Karpas-422 (cell line): ENCODE measurements at places on chromosomes 12 and 14. TPM values are rescaled to one million over a fixed set of nuclear protein-coding genes. Genes with fewer than 3 reads are reported as not detected.

SERPINA12 gene
- not detected in 2 replicates for total RNA-seq

PTGDR gene
- total RNA-seq, result not detected in 2 replicates

NANOG gene
- total RNA-seq, result not detected in 2 replicates

CELA1 gene
- not detected in 2 replicates for total RNA-seq

ETFRF1 gene
- 4.9 and 18.3 TPM in 2 replicates for total RNA-seq

GLIPR1L1 gene
- not detected in 2 replicates for total RNA-seq

MYG1 gene
- 67.1 and 85.5 TPM in 2 replicates for total RNA-seq

SDR9C7 gene
- not detected in 2 replicates for total RNA-seq

SLC8A3 gene
- total RNA-seq, result not detected in 2 replicates

HSP90B1 gene
- total RNA-seq, result 327 and 334 TPM in 2 replicates

CLEC1B gene
- total RNA-seq, result not detected in 2 replicates

CERS5 gene
- total RNA-seq, result 47.7 and 65.9 TPM in 2 replicates

L3HYPDH gene
- 60.5 and 116 TPM in 2 replicates for total RNA-seq

EIF2S3B gene
- 0.78 and 1.0 TPM in 2 replicates for total RNA-seq

LRP1 gene
- 0.56 and 3.1 TPM in 2 replicates for total RNA-seq

PTPRO gene
- 0.11 TPM in 1 of 2 replicates, not detected in the other for total RNA-seq

TMEM30B gene
- not detected in 2 replicates for total RNA-seq

TMPRSS12 gene
- total RNA-seq, result not detected in 2 replicates

MMAB gene
- total RNA-seq, result 33.5 and 46.1 TPM in 2 replicates

NID2 gene
- not detected in 2 replicates for total RNA-seq

VWF gene
- total RNA-seq, result not detected in 2 replicates

CEP170B gene
- 0.56 and 0.94 TPM in 2 replicates for total RNA-seq

INHBC gene
- 0.11 TPM in 1 of 2 replicates, not detected in the other for total RNA-seq

SIX6 gene
- total RNA-seq, result not detected in 2 replicates

OR4N5 gene
- not detected in 2 replicates for total RNA-seq

AMN gene
- 7.7 and 16.7 TPM in 2 replicates for total RNA-seq

KRT74 gene
- total RNA-seq, result not detected in 2 replicates

PLEKHH1 gene
- total RNA-seq, result 0.83 and 3.7 TPM in 2 replicates

KCNMB4 gene
- total RNA-seq, result 55.5 and 55.9 TPM in 2 replicates

BEGAIN gene
- total RNA-seq, result 0.47 TPM in 1 of 2 replicates, not detected in the other

ASB8 gene
- total RNA-seq, result 22.2 and 42.7 TPM in 2 replicates

CLEC4D gene
- not detected in 2 replicates for total RNA-seq

PRB3 gene
- not detected in 2 replicates for total RNA-seq

CLEC14A gene
- total RNA-seq, result not detected in 2 replicates

AICDA gene
- total RNA-seq, result 2.6 and 6.3 TPM in 2 replicates

TMTC1 gene
- not detected in 2 replicates for total RNA-seq

ESPL1 gene
- 9.4 and 22.8 TPM in 2 replicates for total RNA-seq

ANKLE2 gene
- total RNA-seq, result 42.7 and 47.9 TPM in 2 replicates

SSTR1 gene
- not detected in 2 replicates for total RNA-seq

ETFBKMT gene
- total RNA-seq, result 1.0 and 1.5 TPM in 2 replicates

SCN8A gene
- total RNA-seq, result 0.11 and 0.22 TPM in 2 replicates

PFKM gene
- total RNA-seq, result 71.4 and 96.7 TPM in 2 replicates

KIF5A gene
- total RNA-seq, result 21.5 and 24.0 TPM in 2 replicates

CAND1 gene
- total RNA-seq, result 79.7 and 117 TPM in 2 replicates

LBHD2 gene
- not detected in 2 replicates for total RNA-seq

KRT75 gene
- not detected in 2 replicates for total RNA-seq

SPIC gene
- not detected in 2 replicates for total RNA-seq

FAIM2 gene
- 27.4 and 49.8 TPM in 2 replicates for total RNA-seq

CNOT2 gene
- total RNA-seq, result 218 and 289 TPM in 2 replicates

RNF31 gene
- 82.0 and 153 TPM in 2 replicates for total RNA-seq

C1S gene
- 4.7 TPM in 1 of 2 replicates, not detected in the other for total RNA-seq

CCDC38 gene
- 0.07 TPM in 1 of 2 replicates, not detected in the other for total RNA-seq

MPHOSPH9 gene
- total RNA-seq, result 61.7 and 84.9 TPM in 2 replicates
